ENCODE measurements at places on chromosomes 5 and 9. TPM values are rescaled to one million over a fixed set of nuclear protein-coding genes. Genes with fewer than 3 reads are reported as not detected.

DNA sequence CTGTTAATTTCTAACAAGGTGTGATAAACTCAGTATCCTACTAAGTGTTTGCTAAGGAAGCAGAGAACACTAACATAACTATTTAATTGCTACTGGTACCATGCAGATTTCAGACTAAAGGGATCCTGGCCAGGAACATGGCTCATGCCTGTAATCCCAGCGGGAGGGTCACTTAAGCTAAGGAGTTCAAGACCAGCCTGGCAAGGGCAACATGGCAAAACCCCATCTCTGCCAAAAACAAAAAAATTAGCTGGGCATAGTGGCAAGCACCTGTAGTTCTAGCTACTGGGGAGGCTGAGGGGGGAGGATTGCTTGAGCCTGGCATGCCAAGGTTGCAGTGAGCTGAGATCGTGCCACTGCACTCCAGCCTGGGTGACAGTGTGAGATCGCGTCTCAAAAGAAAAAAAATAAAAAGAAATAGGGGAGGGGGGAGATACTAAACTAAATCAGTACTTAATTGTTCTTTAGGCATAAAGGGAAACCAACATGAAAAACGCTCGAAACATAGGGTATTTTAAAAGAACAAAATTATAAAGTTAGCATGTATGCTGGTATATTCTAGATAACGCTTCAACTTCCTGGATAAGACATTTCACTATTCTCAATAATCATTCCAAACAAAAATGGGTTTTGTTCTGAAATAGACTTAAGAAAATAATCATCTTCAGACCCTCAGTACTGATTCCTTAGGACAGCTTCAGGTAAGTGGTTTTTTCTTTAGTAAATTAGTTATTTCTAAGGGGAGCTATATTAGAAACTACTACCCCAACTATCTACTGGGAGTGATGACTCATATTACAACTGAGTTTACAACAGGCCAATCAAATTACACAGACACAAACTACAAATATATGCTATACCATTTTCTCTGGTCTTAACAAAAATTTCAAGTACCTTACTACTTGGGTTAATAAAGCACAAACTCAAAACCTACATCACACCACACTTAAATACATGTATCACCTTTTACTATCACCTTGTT, 3.5 kb downstream of the PANK3 start:
- H3K27ac ChIP-seq: no peak overlapping the region
- H3K4me3 ChIP-seq: no peak overlapping the region
- peaks cover 13% of the 10 kb centered on the region for H3K4me1 ChIP-seq
- DNase-seq: peak; percentile 19

DNA sequence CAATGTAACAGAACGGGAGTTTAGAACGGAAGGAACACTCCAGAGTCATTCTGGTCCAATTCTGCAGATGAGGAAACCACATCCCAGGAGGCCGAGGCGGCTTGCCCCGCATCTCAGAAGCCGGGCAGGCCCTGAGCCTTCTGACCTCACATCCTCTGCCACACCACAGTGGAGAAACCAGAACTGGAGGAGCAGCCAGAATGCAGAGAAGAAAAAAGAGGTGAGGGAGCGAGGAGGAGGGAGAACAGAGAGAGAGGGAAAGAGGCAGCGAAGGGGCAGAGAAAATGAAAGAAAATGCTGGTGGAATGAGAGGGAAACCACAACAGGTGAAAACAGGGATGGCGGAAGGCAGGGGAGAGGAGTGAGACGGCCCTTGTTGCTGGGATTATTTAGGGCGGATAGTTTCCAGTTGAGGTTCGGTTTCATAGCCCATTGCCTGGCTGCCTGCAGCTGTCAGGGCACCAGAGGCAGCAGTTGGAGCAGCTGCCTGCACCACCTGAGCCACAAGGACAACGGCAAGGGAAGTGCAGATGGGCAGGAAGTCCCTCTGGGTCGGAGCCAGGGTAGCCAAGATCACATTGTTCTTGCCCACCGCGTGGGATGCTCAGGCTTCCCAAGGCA, at the start of gene HMHB1:
Gene HMHB1, plus strand, starts transcription at position 77 of the 621 bp plus-strand sequence.
- no peak for DNase-seq
- no peaks in the 10 kb centered on the region for H3K36me3 ChIP-seq
- H3K4me1 ChIP-seq: no peaks in the 10 kb centered on the region
- no peak within 1 kb of the TSS for H3K27ac ChIP-seq
- no peak within 1 kb of the TSS for H3K4me3 ChIP-seq

DNA sequence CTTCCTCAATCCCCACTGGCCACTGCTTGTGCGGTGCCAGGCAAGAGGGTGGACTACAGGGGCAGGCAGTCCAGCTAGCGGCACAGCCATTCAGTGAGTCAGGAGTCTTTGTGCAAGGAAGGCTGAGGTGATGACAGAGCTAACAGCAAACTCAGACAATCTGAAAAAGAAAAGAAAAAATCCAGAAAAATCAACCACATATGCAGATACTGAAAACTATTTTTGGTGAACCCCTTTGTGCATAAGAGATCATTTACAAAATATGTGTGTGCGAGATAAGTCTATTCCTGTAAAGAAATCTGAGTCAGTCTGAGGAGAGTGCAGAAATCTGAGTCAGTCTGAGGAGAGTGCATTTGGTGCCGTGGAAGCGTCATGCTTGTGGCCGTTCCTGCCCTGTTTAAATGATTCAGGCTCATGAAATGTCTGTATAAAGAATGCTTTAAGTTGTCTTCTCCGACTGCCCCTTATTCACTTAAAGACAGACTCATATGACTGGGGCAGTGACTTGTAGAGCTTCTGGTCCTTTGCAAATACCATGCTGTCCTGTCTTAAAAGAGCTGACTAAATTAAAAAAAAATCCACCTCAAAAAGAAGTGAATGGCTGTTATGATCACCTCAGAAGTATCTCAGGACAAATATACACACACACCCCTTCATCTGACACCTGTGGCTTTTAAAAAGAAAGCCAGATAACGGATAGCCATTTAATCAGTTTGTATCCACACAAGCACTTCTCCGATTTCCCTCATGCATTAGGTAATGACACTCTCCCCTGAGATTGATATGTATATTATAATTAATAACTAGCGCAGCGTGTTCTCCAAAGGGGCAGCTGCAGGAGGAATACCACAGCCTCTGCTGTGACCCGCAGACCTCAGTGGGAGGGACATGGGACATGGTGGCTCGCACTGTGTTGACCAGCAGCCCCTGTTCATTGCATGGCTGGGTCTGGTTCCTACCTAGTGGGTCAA, 47.3 kb downstream of the TRIO start:
- H3K27ac ChIP-seq: peak overlapping the region; percentile 95
- DNase-seq: peak; percentile 99
- H3K4me3 ChIP-seq: peak overlapping the region; percentile 41
- H3K27me3 ChIP-seq: no peaks in the 10 kb centered on the region
- peaks cover 95% of the 10 kb centered on the region for H3K4me1 ChIP-seq
- peaks cover 12% of the 10 kb centered on the region for H3K36me3 ChIP-seq

DNA sequence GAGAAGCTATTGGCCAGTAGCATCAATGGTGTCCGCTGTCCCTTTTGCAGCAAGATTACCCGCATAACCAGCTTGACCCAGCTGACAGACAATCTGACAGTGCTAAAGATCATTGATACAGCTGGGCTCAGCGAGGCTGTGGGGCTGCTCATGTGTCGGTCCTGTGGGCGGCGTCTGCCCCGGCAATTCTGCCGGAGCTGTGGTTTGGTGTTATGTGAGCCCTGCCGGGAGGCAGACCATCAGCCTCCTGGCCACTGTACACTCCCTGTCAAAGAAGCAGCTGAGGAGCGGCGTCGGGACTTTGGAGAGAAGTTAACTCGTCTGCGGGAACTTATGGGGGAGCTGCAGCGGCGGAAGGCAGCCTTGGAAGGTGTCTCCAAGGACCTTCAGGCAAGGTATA, 10.8 kb downstream of the TRIM32 start:
- H3K27me3 ChIP-seq: no peaks in the 10 kb centered on the region
- peaks cover 68% of the 10 kb centered on the region for H3K4me1 ChIP-seq
- H3K36me3 ChIP-seq: peaks cover 31% of the 10 kb centered on the region
- no peak for DNase-seq
- no peak overlapping the region for H3K4me3 ChIP-seq

Gene FER
- 26.8 TPM for total RNA-seq

- H3K27ac ChIP-seq: no peak overlapping the region
- no peaks in the 10 kb centered on the region for H3K27me3 ChIP-seq
- no peak overlapping the region for H3K4me3 ChIP-seq
These were observed 453.2 kb downstream of the CDH18 start for GRCh38 chr5:19534751-19535150.

Gene GDNF
- 3.7 TPM for total RNA-seq

DNA sequence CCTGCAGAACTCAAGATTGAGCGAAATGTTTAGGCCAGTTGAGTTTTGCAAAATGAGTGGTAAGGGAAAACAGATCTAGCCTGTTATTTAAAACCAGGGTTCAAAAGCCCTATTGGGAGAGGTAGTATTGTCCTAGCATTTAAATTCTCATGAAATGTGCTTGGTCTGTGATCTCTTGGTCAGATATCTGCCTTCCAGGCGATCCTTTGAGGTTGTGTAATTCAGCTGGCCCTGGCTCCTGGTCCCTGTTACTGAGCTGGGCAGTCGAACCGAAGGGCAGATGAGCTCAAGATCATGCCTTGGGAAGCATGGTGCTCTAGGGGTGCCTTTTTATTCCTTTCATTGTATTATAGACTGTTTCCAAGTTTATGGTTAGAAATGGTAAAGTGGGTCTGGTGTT, 14.4 kb downstream of the SAP30L start:
- H3K27ac ChIP-seq: no peak overlapping the region
- no peaks in the 10 kb centered on the region for H3K4me1 ChIP-seq
- no peak for DNase-seq
- no peak overlapping the region for H3K4me3 ChIP-seq

- peaks cover 29% of the 10 kb centered on the region for H3K4me1 ChIP-seq
- H3K4me3 ChIP-seq: peak overlapping the region; percentile 92
- peak overlapping the region; percentile 99 for H3K27ac ChIP-seq
- no peaks in the 10 kb centered on the region for H3K36me3 ChIP-seq
- DNase-seq: peak; percentile 44
- H3K27me3 ChIP-seq: no peaks in the 10 kb centered on the region
These were observed 603 bp downstream of the PPIP5K2 start for GRCh38 chr5:103120607-103121200.

Gene MLANA
- total RNA-seq: not detected

Gene GNA14
- not detected for total RNA-seq

DNA sequence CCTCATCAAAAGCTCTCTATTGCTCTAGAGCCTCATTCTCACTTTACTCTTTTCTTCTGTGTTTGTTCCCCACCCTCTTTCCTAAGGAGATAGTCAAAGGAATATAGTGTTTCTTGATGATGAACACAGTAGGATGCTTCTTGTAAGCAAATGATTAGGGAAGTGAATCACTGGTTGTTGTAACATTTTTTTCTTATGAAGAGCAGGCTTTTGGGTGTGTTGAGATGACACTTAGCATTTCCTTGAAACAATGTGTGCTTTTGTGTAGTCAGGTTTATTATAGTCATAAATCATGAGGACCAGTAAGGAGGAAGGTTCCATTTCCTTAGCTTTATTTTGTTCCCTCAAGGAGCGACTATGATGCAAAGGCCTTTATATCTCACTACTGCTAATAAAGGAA, 1991.3 kb upstream of the C9orf72 start:
- no peak overlapping the region for H3K27ac ChIP-seq
- no peaks in the 10 kb centered on the region for H3K27me3 ChIP-seq
- no peak overlapping the region for H3K4me3 ChIP-seq
- DNase-seq: no peak
- H3K36me3 ChIP-seq: no peaks in the 10 kb centered on the region

DNA sequence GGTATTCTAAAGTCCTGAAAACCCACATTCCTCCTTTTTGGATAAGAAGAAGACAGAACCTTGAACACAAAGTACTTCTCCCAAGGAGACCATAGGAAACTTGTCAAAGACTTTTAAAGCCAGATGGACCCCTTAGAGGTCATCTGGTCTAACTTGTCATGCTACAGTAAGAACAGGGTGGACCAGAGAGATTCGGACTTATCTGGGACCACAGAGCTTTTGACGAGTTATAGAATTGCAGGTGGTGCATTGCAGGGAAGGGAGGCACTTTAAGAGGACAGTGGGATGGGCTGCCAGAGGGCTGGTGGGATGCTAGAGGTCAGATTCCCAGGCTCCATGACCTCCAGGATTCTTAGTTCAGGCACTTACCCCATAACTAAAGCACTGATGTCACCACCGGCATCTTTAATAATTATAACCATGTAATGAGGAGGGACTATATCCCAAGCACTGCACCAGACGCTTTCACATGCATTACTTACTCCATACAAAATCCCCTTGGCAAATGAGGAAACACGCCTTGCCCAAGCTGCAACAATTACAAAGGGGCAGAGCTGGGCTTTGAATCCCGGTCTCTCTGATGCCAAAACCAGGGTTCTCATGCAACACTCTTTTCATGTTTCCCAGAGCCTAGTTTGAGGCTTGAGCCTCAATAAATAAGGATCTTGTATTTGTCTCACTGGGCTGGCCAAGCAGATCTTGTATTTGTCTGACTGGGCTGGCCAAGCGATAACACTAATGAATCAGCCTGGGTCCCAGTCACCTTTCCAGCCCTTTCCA, 12.8 kb upstream of the GPX3 start:
- no peak overlapping the region for H3K4me3 ChIP-seq
- H3K36me3 ChIP-seq: no peaks in the 10 kb centered on the region
- no peak for DNase-seq
- H3K4me1 ChIP-seq: peaks cover 8% of the 10 kb centered on the region

- peak overlapping the region; percentile 96 for H3K4me3 ChIP-seq
- peaks cover 22% of the 10 kb centered on the region for H3K36me3 ChIP-seq
- DNase-seq: peak; percentile 93
- H3K4me1 ChIP-seq: peaks cover 37% of the 10 kb centered on the region
- peak overlapping the region; percentile 89 for H3K27ac ChIP-seq
- no peaks in the 10 kb centered on the region for H3K27me3 ChIP-seq
These were observed 3.7 kb downstream of the TLN1 start for GRCh38 chr9:35728041-35728971.

DNA sequence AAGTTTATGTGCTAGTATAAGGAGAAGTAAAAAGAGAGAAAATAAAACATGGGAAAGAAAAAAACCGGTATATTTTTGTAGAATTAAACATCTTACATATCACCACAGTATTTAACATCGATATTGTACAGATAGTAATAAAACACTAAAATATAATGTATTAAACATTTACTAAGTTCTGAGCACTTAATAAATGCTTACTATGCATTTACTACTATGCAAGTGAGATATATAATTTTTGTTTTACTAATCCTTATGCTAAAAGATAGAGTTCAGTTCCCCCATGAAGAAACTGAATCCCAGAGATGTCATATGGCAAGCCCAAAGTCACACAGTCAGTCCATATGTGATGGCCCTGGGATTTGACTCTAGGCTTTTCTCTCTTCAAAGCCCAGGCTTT, 51.1 kb downstream of the SH3TC2 start:
- H3K27me3 ChIP-seq: peaks cover 24% of the 10 kb centered on the region
- H3K36me3 ChIP-seq: no peaks in the 10 kb centered on the region
- no peak overlapping the region for H3K27ac ChIP-seq
- H3K4me1 ChIP-seq: peaks cover 9% of the 10 kb centered on the region
- no peak for DNase-seq

Gene SPATA9
- not detected for total RNA-seq
